ENCODE measurements at places on chromosomes 1 and 21.

GRCh38 chr1:68958958-68959357 is 462.1 kb upstream of the DEPDC1 start:
- DNase-seq = no peak

- DNase-seq = no peak
These were observed 3.3 kb downstream of the C21orf58 start for GRCh38 chr21:46320331-46320801.

DNA sequence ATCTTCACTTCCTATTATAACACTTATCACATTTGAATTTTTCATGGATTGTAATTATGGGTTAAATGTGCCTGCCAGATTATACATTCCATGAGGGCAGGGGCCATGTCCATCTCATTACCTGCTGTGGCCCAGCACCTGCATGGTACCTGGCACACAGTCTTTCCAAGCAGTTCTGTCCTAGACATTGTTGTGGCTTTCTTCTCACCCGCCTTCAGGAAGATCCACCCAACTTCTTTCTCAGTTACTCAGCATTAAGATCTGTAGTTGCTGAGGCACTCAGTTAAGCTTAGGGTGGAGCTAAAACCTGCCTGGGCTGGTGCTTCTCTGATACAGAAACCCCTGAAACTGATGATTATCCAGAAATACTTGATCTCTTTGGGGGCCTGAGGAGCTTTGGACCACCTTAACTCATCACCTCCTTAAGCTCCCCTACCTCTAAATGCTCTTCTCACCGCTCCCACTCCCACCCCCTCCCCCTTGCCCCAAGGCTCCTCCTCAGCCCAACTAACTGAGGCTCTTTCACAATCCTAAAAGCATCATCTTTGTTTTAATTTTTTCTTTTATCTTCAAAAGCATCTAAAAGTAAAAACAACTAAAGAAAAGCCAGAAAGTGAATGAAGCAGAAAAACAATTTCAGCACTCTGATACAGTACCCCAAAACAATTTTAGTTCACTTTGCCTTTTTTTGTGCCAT is 190.6 kb downstream of the FGGY start:
- DNase-seq = no peak

- no peak for DNase-seq
These were observed 16.5 kb downstream of the S100A6 start for GRCh38 chr1:153519242-153519641.

DNA sequence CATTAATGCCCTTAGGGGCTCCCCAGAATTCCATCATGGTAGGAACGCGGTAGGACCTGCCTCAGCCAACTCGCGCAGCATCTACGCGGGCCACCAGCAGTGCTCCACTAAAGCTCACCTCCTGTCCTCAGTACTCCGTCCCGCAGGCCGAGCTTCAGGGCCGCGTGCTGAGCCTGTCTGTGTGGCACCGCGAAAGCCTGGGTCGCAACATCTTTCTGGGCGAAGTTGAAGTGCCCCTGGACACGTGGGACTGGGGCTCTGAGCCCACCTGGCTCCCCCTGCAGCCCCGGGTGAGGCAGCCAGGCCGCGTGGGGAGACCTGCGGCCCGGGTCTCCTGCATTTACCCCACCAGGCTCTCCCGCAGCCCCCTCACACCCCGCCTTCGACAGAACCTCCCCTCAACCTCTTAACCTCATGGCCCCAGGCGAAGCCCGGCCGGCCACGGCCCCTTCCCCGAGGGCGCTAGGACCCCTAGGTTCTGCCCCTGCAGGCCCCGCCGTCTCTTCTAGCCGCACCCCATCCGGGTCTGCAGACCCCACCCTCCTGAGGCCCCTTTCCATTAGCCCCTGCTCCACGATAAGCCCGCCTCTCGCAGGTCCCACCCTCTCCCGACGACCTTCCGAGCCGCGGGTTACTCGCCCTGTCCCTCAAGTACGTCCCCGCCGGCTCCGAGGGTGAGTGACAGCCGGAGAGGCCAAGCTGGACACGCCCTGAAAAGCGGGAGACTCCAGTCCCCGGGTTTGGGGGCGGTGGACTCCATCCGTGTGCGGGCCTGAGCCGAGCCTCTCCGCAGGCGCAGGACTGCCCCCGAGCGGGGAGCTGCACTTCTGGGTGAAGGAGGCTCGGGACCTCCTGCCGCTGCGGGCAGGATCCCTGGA is 9.1 kb downstream of the SYTL1 start:
- no peak for DNase-seq

DNA sequence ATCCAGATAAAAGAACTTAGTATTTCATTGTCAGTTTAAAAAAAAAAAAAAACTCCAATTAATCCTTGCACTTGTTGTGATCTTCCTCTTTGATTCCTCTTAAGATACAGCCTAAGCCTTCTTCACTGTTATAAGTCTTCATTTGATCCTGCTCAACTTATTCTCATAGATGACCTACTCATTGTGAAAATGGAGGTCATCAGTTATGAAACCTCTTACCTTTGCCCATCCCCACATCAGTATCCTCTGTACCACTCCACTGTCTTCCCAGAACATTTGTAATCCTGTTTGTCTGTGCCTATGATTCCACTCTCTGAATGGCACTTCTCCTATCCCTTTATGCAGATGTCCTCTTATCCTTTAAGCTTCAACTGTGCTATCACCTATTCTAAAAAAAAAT is 28.0 kb downstream of the ODR4 start:
- DNase-seq = no peak

All from adrenal gland (tissue), 19 donors.